ENCODE measurements at places on chromosomes 5 and 9. TPM values are rescaled to one million over a fixed set of nuclear protein-coding genes. Genes with fewer than 3 reads are reported as not detected.

DNA sequence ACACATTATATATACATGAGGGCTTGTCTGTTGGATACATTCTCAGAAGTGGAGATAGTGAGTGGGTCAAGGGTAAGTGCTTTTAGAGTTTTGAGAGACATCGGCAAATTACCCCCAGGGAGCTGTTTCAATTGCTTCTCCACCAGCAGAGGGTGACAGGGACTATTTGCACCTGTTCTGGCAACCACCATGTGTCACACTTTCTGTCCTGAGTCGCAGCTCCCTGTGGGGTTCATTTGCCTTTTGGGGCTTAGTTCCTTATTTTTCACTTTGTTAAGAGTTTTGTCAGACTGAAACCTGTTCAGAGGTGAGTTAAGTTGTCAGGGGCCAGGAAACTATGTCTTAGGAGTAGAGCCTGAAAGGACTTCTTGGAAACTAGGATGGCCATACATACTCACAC, 20.1 kb upstream of the SLC36A1 start:
- no peak for DNase-seq

GRCh38 chr5:81238460-81238859, 5.3 kb downstream of the CKMT2 start:
- no peak for DNase-seq

GRCh38 chr9:4259489-4259888, 40.4 kb downstream of the GLIS3 start:
- no peak for DNase-seq

DNA sequence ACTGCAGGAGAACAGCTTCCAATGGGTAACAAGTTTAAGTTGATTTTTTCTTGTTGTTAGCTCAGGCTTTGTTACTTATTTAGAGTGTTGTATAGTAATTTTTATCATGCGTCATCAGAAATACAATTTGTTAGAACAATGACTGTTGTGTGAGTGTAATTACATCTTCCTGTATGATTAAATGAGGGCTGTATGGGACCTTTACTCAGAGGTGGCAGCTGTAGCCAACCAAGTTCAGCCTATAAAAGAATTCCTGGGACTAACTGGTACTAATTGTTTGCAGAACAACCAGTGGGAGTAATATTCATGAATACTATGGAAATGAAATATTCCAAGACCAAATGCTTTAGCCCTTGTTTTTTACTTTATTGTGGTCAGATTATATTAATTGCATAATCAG, 30.8 kb upstream of the TJP2 start:
- DNase-seq, result no peak

DNA sequence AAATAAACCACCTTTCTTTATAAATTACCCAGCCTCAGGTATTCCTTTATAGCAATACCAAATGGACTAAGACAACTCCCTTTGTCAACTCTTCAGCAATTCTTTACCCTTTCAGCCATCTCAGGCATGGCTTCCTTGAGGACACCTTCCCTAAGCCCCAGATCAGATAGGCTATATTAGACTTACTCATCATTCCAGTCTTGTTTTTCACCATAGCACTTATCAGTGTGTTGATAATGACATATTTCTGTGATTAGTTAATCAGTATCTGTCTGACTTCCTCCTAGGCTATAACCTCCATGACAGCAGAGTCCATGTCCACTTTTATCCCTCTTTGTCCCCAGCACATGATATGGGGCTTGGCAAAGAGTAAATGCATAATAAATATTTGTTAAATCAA, 238.1 kb downstream of the ACTL7B start:
- no peak for DNase-seq

DNA sequence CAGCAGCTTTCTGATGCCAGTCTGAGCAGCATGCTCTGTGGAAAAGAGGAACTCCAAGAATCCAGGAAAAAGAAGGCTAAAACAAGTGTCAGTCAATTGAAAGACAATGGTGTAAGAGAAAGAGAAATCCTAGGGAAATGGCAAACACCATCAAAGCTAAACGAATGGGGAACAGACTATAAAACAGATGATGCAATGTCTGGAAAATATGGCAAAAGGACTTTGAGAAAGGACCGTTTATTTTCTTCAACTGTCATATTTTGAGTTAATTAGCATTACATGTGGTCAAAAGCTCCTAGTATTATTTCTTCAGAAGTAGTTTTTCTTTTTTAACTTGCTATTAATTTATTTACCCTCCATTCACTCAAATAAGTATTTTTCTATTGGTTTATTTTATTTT, 465.2 kb downstream of the LRRC70 start:
- no peak for DNase-seq

The PHAX gene
- 66.0 TPM for total RNA-seq

- no peak for DNase-seq
These were observed 154.7 kb downstream of the PCSK5 start for GRCh38 chr9:76045221-76045620.

Measured in tongue (tissue), 3 donors.